Stimulated activated CD8-positive, alpha-beta memory T cell treated with anti-CD3 and anti-CD28 coated beads, Interleukin-15, amount 100 ng/mL, for 48 hours (primary cell): ENCODE measurements at places on chromosomes 2 and 18.

DNA sequence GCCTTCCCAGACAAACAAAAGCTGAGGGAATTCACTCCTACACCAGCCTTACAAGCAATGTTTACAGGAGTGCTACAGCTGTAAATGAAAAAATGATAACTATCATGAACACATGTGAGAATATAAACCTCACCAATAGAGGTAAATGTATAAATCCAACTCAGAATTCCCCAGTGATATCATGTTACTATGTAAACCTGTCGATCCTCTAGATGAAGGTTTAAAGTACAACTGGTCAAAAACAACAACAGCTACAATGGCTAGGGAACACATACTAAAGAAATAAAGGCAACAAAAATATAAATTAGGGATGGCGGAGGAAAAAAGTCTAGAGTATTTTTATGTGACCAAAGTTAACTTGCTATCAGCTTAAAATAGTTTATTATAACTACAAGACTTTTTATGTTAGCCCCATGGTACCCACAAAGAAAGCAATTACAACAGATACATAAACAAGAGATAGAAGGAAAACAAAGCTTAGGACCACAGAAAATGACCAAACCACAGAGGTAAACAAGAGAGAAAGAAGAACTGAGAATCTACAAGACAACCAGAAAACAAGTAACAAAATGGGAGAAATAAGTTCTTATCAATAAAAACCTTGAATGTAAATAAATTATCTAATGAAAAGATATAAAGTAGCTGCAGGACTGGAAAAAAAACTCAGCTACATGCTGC lies 8.3 kb downstream of the CERKL start:
- no peak for DNase-seq

- no peak for DNase-seq
Measured at GRCh38 chr2:130150181-130151144, 5.6 kb upstream of the CCDC74B start.

DNA sequence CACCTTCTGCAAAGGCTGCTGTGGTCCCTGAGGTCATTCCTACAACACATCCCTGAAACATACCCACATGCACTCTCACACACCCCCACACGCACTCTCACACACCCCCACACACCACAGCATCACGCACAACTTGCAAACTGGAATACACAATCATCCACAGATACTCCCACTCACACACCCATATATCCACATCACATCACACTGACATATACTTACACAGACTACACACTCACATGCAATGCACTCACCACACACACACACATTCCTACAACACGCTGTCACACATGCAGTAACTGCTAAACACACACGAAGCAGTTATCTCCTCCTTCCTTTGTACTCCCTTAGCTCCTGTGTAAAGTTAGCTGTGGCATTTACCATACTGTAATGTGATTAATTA lies 57.1 kb upstream of the PKDCC start:
- DNase-seq, result no peak

DNA sequence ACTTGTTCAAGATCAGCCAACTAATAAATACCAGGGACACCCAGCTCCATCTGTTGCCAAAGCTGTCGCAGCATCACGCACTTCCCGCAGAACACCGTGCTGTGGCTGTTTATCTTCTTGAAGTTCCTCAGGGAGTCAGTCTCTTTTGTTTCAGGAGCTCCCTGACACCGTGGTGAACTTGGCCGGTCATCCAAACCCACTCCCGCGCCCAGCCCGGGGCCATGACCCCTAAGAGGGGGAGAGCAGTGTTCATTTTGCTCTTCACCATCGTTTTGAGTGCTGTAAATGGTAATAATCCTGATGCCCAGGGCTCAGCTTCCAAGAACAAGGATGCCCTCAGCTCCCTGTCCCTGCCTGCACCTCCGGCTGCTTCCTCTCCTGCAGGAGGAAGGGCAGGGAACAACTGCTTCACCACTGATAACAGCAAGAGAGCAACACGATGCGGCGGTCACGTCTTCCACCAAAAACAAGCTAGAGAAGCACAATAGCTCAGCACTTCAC lies 131.4 kb downstream of the SEPTIN10 start:
- no peak for DNase-seq

- DNase-seq, result no peak
Measured at GRCh38 chr2:27117995-27118524, 868 bp downstream of the CGREF1 start.

DNA sequence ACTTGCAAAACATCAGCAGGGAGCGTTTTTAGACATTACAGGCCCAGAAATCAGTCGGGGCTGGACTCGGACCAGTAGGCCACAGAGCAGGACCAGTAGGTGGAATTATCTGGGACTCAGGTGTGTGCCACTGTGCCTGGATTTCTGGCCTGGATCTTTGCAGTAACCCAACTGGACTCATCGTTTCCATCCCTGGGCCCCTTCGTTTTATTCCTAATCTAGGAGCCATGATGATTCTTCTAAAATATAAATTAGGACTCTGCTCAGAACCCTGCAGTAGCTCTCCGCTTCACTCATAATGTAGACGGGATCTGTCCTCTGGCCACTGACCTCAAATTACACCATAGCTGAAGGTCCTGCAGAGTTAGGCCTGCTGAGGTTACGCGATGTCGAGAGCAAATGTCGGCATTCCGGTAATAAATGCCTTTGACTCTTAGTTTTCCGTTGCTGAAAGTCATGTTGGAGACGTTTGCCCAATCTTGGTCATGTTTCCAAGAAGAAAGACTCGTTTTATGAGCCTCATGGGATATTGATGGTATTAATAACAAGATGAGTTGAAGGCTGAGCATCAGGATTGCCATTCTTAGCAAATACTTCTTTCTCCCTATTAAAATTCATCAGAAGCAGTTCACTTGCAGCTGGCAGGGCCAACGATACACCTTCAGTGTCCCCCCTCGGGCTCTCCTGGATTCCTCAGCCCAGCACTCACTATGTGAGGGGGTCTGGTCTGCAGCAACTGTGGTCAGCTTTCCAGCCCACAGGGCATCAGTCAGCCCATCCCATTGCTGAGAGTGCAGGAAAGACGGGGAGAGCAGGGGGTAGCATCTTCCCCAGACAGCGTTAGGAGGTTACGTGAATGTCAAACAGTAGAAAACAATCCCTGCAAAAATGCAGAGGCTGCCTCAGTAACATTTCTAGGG lies 39.9 kb upstream of the KLF11 start:
- no peak for DNase-seq

GRCh38 chr2:60472041-60472440 lies 81.4 kb downstream of the BCL11A start:
- no peak for DNase-seq

DNA sequence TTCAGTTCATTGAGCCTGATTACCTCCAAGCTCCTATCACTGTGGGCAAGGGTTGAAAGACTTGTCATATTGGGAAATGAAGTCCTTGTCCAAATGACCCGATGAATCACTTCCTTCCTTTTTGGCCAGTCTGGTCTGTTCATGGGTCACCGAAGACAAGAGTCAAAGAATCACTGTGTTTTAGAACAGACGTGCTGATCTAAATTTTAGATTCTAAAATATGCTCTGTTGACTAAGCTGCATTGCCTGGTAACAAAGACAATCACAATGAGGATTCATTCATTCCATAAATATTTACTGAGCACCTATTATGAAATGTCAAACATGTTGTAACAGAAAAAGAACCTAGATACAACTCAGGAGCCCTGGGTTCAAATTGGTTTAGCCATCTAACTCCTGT lies 99.4 kb upstream of the RND3 start:
- no peak for DNase-seq

GRCh38 chr2:156237558-156237957 lies 95.0 kb downstream of the NR4A2 start:
- DNase-seq, result no peak

GRCh38 chr18:48934723-48935432 lies 15.9 kb downstream of the SMAD7 start:
- DNase-seq, result no peak

DNA sequence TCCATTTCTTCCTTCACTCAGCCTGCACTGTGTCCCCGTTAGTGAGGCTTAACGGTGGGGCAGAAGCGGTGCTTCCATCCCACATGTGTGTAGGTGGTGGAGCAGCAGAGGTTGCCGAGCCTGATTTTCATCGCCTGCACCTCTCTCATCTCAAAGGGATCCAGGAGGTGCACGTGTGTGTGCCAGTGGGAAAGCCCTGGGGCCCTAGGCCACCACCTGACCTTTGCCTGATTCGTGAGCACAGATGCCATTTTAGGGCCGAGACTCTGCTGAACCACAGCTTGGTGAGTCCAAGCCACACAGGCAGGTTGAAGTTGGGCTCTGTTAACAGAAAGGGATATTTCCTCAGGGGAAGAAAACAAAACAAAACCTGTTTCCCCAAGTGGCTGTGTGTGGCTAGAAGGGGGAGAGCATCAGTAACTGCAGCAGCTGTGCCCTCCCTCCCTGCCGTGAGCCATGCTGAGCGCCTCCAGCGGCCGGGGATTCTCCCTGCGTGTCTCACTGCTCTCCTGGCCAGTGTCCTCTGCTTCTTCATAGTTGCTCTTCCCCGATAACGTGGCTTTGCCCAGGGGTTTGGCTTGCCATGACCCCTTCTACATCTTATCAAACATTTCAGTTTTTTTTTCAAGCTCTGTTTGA lies 81.5 kb downstream of the MAPRE2 start:
- DNase-seq, result no peak
